ENCODE measurements at places on chromosomes 2 and 18.

DNA sequence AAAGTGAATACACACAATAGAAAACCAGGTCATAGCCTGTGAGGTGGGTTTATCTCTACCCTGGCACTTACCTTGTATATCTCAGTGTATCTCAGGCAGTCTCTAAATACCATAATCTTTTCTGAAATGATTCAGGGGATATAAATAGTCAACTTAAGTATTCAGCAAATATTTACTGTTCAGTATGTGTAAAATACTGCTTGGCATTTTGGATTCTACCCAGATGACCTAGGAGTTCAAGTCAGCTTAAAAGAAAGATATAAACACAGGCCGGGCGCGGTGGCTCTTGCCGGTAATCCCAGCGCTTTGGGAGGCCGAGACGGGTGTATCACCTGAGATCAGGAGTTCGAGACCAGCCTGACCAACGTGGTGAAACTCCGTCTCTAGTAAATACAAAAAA lies 23.8 kb downstream of the GRHL1 start:
- DNase-seq = no peak

DNA sequence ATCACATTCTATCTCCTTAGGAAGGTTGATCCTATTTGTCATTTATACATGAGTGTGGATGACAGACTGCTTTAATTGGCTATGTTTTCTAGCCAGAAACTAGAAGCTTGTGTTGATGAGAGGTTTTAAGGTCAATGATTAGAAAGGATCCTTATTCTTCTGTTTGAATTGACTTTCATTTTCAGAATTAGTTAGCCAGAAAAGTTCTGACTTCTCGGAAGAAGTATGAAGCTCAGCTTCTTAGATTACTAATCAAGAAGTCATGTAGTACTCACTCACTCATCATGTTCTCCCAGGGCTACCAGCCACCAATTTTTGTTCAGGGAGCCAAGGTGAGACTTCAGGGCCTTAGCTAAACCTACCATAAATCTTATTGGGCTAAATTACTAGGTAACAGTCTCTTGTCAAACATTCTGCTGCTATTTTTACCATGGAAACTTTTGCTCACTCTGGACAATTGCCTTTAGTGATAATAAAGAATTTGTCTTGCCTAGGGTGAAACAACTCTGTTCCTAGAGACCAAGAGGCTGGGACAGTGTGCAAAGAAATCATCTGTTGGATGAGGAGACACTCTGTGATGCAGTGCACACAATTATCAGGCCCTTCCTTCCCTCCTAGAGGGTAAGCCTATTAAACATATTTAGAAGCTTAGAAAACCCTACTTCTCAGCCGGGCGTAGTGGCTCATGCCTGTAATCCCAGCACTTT lies 111.6 kb upstream of the DNMT3A start:
- DNase-seq = no peak

- no peak for DNase-seq
Observed at GRCh38 chr2:199382091-199382490, 75.6 kb downstream of the SATB2 start.

DNA sequence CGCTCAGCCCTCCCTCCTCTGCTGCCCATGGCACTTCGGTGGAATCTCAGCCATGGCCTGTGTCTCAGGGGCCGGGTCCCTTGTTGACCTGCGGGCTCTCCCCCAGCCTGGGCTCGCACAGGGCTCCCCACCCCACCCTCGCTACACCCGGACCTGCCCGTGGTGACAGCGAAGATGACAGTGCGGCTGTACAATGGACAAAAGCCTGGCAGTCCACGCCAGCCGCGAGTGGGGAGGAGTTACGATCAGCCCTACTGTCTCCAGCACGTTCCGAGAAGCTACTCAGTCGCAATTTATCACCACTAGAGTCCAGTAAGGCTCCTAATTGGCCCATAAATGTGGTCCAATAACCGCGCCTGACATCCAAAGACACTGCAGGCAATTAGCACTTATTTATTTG lies 31.6 kb downstream of the GBX2 start:
- no peak for DNase-seq

DNA sequence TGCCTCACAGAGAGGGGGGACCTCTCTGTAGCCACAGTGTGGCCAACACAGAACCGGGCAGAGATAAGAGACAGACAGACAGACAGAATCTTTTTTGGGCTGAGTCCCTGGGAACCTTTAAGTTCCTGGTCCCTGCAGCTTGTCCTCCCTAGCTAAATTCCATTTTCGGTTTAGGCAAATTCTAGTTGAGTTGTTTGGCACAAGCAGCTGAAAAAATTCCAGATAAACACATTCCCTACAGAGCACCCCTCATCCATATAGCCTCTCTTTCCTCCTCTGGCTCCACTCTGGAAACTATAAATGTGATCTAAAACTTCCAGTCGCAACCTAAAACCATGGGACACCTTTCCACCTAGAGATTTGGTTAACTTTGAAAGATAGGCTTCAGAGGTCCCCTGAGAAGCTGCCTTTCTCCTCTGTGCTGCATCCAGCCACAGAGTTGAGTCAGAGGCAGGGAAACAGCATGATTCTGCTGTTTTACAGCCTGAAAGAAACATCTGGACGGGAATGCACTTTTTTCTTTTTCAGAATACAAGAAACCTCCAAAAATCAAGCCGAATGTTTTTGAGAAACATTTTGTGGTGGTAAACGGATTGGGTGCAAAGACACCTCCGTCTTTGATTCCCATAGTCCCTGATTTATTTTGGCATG lies 30.9 kb downstream of the SLC4A3 start:
- no peak for DNase-seq

- DNase-seq = no peak
Observed at GRCh38 chr2:48238381-48238780, 291.6 kb upstream of the STON1 start.

DNA sequence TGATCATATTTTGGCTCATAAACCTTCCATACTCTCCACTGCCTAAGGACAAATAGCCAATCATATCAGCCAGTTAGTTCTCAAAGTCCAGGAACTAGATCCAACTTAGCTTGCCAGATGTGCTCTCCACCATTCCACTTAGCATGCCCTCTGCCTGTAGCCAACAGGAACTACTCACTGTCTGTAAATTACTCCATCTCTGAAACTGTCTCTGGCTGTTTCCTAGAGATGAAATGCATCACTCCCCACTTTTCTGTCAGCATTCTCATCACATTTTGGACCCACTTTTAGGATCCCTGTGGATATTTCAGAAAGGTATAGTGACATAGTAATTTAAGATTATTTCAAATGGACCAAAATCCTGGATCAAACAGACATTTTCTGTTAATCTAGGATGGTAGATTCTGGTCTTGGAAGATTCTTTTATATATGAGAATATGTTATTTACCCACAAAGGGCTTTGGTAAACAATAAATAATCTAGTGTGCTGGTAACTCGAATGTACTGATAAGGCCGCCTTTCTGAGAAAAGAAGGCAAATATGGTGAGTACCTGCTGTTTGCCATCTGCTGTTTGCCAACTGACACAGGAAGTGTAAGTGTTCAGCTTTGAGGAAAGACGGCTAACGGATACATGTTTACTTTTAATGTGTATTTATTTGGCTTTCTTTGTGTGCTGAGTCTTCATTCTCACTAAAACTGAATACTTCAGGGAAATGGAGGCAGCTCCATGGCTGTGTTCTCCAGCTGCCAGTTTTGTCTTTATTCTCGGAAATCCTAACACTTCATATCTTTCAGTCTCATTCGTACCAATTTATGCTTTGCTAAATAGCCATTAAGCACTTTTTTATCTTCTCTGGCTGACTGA lies 79.5 kb downstream of the EVA1A start:
- no peak for DNase-seq

- DNase-seq = no peak
Observed at GRCh38 chr2:151028691-151029176, 232.9 kb downstream of the RBM43 start.

DNA sequence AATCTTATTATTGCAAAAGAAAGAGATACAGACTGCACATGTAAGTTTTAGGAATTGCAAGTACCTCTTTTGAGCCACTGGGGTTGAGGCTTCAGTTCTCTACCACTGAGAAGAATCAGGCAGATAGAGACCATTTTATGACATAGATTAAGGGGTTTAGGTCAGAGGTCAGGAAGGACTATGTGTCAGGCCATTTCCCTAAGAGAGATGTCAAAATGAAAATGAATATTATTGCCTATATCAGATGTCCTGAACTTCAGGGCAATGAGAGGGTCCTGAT lies 113.7 kb downstream of the GATA6 start:
- DNase-seq = no peak

DNA sequence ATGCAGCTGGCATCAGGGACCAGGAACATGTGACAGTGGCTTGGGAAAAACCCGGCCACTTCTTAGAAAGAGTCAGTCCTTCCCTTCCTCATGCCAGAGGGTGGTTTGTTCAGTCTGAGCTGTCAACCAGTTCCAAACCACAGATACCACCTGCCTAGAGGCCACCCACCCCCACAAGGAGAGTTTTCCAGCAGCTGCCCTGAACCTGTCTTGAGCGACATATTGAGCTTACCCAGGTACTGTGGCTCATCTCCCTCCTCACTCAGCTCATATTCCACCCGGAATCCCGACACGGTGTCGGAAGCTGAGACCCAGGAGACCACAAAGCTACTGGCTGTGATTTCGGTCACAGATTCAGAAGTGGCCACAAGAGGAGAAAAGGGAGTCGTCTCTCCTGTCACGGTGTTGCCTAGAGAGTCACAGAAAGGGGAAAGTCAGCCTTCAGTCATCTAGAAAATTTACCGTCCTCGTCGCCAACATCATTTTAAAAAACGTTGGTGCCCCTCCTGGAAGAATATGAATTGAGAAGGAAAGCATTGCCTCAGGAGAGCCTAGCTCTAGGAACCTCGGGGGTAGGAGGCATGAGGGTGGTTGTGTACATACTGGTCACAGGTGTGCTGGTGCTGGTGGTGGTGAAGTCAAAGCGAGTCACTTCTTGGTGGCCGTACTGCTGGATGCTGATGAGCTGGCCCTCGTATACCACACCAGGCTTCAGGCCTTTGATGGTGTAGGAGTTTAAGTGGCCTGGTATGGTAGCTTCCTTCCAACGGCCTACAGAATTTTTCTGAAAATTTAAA lies 26.3 kb downstream of the FN1 start:
- no peak for DNase-seq

GRCh38 chr2:232748038-232748437 lies 28.3 kb downstream of the KCNJ13 start:
- DNase-seq = no peak

DNA sequence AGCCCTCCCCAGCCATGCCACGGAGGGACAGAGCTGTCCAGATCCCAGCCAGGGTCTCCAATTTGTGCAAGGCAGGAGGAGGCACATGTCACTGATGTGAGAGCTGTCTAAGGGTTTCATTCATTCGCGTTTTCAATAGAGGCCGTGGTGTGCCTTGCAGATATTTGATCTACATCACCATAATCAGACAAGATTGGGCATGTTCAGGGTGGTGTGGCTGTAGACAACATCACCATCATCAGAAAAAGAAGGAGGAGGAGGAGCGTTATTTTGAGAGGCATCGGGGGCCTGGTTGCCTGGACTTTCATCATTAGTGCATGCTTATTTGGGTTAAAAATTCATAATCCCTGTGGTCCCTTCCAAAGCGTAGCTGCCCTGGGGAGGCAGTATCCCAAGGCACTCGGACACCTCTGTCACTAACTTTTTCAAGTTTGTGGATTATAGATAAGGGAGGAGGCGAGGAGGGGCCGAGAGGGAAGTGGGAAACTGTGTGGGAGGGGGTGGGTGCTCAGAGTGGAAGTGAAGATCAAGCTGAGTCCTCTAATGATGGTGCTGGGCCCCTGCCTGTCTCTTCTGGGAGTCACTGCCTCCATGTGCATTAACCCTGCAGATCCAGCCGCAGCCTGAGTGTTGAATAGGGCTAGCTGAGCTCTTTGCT lies 194.1 kb downstream of the CTIF start:
- no peak for DNase-seq

DNA sequence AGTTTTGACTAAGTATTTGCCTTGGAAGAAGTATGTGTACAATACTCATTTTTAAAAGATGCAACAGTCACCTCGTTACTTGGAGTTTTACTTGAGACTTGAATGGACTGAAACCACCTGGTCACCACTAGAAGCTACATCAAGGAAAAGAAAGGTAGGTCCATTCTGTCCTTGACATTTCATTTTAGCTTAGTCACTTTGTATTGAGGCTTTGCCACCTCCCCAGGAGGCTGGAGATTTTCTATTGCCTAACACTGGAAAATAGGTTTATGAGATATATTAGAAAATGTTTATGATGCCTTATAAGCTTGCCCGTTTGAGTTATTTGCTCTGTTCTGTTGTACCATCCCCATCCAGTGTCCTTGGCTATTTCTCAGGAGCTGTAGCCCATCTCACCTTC lies 107.9 kb upstream of the ETAA1 start:
- no peak for DNase-seq

GRCh38 chr2:161020437-161020836 lies 139.8 kb upstream of the TANK start:
- no peak for DNase-seq

DNA sequence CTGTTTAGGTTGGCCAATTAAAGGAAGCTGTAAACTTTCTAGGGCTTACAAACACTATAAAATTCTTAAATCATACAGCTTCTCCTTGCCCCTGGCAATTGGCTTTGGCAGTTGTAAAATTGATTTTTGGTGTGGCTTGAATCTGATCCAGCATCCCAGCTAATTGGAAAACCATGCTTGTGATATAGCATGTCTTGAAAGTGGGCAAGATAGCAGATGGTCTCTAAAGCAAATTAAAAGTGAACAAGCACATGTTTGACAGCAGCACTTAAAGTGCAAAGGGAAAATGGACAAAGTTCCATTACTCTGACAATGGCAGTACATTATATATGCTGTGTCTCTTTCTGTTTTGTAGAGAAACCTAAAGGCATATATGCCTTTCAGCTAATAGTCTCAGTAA lies 302.9 kb upstream of the NXPH2 start:
- no peak for DNase-seq

- no peak for DNase-seq
Observed at GRCh38 chr2:27798948-27799645, 27.6 kb downstream of the MRPL33 start.

GRCh38 chr18:78753240-78753639 lies 226.4 kb upstream of the SALL3 start:
- DNase-seq = no peak

All from stimulated activated CD4-positive, alpha-beta T cell treated with anti-CD3 and anti-CD28 coated beads, Interleukin-1b, Interleukin-23, amount 100 ng/mL, for 1 hour (primary cell).